ENCODE measurements at places on chromosomes 12 and 14.

- DNase-seq = no peak
These were observed 211.9 kb upstream of the TBX3 start for GRCh38 chr12:114895827-114896226.

- no peak for DNase-seq
These were observed 14.4 kb upstream of the FIGNL2 start for GRCh38 chr12:51862947-51863346.

GRCh38 chr14:23020143-23021128, 10.5 kb upstream of the C14orf93 start:
- DNase-seq = no peak

DNA sequence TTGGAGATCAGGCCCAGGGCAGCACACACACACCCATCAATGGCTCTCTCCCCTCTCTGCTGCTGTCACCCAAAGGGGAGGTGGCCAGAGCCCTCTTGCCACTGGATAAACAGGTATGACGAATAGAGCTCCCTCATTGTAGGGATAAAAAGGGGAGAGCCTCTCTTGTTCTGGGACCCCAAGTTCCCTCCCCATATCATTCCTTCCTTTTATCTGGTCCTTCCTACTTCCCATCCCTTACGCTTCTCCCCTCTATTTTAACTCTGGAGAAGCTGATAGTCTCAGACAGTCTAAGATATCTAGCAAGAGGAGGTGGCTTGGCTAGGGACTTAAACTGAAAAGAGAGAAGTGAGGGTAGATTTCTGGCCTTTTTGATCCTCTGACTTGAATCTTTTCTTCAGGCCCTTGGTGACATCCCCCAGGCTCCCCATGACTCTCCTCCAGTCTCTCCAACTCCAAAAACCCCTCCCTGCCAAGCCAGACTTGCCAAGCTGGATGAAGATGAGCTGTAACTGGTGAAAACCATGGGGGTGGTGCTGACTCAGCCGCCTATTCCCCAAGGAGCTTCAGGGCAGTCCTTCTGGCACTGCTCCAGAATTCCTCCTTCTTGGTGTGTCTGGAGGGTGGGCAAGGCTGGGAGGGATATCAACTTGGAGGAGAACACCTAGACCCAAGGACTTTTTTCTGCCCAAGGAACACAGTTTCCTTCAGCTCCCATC, 5.3 kb downstream of the ARHGEF25 start:
- DNase-seq = no peak

- no peak for DNase-seq
These were observed 76.0 kb downstream of the CAND1 start for GRCh38 chr12:67344979-67345710.

DNA sequence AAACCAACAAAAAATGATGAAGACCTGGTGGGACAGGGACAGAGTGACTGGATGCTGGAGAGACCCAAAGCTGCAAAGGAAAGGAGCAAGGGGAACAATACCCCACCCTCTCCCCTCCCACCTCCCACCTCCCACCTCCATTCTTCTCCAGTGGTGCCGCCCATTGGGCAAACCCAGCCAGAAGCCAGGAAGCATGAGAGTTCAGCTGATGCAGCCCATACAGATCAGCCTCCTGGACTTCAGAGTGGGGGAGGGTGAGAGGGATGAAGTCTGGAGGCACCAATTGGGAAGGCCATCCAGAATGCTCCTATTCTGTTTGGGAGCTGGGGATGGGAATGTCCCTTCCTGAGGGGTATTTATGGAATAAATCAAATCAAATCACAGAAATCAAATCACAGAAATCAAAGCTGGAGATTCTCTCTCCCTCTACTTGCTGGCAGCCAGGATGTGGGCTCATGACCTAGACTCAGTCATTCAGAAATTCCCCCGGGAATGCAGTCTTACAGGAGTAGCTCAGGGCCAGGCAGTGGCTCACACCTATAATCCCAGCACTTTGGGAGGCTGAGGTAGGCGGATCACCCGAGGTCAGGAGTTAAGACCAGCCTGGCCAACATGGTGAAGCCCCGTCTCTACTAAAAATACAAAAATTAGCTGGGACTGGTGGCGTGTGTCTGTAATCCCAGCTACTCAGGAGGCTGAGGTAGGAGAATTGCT, 31.1 kb downstream of the IRF2BPL start:
- DNase-seq = no peak

GRCh38 chr14:62614122-62614521, 431.1 kb downstream of the KCNH5 start:
- no peak for DNase-seq

- DNase-seq = no peak
These were observed 65.8 kb downstream of the GALNT16 start for GRCh38 chr14:69325646-69326265.

GRCh38 chr12:114209861-114210260, 196.1 kb downstream of the TBX5 start:
- DNase-seq = no peak

DNA sequence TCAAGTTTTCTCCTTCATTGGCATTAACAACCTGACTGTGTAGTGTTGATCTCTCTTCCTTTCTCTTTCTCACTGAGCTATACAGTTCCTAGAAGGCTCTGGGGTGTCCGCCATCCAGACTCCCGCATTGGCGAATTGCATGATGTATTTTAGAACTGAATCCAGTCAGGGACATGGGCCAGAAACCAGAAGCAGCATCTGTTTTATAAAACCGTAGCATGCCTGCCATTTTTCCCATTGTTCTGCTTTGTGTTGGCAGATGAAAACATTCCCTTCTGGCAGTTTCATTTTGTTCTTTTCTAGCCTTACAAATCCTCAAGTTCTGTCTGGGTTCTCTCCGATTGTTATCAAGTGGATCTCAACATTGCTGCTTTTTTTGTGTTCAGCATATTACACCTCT, 268.3 kb upstream of the SEL1L start:
- DNase-seq = no peak

DNA sequence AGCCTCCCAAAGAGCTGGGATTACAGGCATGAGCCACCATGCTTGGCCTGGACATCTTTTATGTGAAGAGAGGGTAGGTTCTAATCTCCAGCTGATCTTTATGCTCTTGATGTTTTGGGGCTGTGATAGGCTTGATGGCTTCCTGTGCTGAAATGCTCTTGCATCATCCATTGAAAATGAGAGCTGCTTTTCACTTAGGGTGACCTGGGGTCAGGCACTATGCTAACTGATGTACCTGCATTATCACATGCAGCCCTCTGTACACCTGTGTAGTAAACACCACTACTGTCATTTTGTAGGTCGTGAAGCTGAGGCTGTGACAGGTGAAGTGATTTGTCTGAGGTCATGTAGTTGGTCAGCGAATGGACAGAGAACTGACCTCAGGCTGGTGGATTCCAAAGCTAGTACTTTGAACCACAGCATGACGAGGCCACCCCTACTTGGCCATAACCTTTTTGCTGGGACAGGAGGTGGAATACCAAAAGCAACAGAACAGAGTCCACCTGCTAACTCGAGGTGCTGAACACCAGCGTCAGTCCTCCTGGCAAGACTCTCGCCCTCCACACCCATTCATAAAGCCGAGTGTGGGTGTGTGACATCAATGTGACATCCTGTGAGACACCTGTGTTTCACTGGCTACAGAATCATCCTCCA, 69.1 kb downstream of the C12orf75 start:
- DNase-seq = no peak

DNA sequence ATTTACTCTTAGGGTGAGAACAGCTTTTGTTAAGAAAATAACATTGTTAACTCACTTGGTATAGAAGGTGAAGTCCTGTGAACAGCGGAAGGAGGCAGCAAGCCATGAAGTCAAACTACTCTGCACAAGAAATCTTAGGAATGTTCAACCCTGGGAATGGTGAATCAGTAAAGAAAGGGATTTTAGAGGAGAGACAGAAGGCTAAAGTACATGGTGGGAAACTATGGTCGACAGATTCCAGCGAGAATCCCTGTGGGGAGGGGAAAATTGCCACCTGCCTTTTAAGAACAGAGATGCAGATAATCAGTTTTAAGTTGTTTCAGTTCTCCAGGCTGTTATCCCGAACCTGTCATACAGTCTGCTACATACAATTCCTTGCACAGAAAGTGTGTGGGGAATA, 63.2 kb upstream of the PTPRR start:
- no peak for DNase-seq

DNA sequence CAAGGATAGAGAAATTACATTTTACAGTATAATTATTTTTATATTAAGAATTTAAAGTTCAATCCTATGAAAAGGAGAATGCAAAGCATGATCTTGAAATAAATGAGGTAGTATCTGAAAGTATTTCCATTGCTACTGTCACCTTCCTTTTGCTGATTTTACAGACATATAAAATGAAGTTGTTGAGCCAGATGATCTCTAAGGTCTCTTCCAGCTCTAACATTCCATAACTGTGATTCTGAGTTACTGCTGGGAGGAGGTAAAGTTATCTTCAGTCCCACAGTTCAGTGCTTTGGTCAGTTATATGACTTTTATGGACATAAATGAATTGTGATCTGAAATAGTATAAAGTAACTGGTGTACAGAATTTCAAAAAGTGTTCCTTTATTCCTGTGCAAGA, 52.8 kb downstream of the SLC38A6 start:
- no peak for DNase-seq

GRCh38 chr12:104785886-104786285, 172.2 kb downstream of the SLC41A2 start:
- no peak for DNase-seq

DNA sequence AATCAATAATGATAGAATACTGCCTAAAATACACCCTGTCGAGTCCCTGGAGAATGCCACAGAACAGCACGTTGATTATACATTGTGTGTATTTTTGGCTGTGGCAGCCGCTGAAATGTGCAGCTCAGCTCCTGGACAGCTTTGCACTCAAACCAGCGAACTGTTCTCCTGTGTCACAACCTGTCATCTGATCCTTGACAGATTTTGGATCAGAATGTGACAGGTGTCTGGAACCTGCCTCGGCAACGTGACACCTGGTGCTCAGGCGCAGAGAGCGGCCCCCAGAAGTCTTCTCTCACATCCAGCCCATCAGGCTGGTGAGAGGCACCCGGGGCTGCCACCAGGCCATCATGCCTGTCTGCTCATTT, 19.3 kb downstream of the MVK start:
- no peak for DNase-seq

DNA sequence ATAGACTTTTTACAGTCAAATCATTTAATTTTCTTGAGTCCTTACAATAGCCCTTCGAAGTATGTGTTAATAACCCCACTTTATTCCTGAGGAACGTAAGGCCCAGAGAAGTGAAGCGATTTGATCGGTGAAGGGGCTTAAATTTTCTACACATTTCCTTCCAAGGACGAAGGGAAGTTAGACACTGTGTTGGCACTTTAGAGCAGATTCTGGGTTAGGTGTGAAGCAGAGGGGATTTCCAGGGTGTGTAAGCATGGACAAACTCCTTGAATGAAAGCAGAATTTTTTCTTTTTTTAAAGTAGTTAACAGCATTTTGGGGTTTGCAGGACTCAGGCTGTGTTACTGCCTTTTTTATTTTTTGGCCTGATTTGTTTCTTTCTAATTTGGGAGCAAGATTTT, 38.9 kb downstream of the PRORP start:
- DNase-seq = no peak

- no peak for DNase-seq
These were observed 71.1 kb downstream of the PTPRR start for GRCh38 chr12:70849265-70849960.

- no peak for DNase-seq
These were observed 114.2 kb downstream of the TTC6 start for GRCh38 chr14:37709419-37710195.

- no peak for DNase-seq
These were observed 1127.0 kb downstream of the GALC start for GRCh38 chr14:86865934-86866333.

- DNase-seq = no peak
These were observed 68.1 kb downstream of the LRRC74A start for GRCh38 chr14:76894308-76894707.

DNA sequence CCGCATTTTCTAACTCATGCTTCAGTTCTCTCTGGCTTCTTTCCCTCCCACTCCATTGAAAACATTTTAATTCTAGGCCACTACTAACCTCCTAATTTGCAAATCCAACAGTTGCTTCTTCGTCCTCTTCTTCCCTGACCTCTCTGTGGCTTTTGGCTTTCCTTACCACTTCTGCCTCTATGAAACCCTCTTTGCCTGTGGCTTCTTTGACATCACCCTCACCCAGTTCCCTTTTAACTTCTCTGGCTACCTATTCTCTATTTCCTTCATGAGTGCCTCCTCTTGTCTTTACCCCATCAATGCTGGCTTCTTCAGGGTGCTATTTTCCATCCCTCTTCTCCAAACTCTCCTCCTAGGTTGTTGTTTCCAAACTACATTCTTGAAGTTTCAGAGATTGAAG, 4.4 kb upstream of the HCFC2 start:
- no peak for DNase-seq

Measured in cortex of kidney (tissue), 1 donor.